ENCODE measurements at places on chromosomes 3 and 15.

GRCh38 chr3:13045904-13046568 is 27.2 kb downstream of the IQSEC1 start:
- peak; percentile 87 for DNase-seq

- DNase-seq = no peak
Observed at GRCh38 chr15:73982222-73982962, 9.7 kb downstream of the STOML1 start.

- DNase-seq = no peak
Observed at GRCh38 chr3:25648925-25649830, 15.5 kb downstream of the TOP2B start.

DNA sequence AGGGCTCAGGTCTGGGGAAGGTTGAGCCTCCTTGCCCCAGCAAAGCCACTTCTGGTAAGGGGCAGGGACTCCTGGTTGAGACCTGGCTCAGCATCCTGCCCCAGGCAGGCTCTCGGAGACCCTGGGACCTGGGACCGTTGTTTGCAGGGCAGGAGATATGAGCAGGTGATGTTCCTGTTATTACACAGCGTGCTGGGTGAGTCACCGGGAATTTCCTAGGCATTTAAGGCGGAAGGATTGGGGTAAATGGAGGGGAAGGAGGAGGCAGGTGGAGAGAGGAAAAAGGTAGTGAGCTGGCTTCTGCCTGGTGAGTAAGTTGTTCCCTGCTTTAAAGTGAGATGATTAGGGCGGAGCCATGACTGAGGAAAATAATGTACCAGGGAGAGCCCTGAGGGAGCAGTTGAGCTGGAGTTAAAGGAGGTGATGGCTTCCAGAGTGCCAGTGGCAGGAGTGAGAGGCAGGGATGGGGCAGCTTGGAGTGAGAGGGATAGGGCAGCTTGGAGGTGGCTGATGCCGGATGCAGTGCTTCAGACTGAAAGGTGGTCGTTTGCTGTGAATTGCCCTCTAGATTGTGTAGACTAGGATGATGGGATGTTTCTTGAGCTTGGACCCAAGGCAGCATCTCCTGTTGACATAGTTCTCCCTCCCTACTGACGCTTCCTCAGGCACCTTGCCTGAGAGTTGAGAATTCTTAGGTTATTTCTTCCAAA is 79.4 kb downstream of the AAGAB start:
- peak; percentile 56 for DNase-seq

DNA sequence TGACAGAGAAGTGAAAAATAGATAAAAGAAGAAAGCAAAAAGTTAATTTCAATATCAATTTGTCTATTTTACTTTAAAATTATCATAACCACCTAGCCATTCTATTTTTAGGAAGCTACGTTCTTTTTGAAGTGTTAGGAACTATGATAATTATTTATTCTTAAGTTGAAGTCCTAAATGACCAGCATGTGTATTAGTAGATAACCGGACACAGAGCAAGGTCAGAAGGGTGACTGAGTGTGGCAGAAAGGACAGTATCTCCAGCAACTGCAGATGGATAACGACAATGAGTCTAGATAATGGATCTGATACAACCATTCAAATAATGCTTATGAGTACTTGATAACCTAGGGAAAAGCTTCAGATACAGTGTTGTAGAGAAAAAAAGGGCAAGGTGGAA is 198.0 kb downstream of the PDE8A start:
- no peak for DNase-seq

GRCh38 chr15:76904461-76905012 is 603 bp downstream of the SCAPER start:
- DNase-seq = peak; percentile 37

- DNase-seq = no peak
Observed at GRCh38 chr3:182018361-182018760, 306.6 kb downstream of the SOX2 start.

DNA sequence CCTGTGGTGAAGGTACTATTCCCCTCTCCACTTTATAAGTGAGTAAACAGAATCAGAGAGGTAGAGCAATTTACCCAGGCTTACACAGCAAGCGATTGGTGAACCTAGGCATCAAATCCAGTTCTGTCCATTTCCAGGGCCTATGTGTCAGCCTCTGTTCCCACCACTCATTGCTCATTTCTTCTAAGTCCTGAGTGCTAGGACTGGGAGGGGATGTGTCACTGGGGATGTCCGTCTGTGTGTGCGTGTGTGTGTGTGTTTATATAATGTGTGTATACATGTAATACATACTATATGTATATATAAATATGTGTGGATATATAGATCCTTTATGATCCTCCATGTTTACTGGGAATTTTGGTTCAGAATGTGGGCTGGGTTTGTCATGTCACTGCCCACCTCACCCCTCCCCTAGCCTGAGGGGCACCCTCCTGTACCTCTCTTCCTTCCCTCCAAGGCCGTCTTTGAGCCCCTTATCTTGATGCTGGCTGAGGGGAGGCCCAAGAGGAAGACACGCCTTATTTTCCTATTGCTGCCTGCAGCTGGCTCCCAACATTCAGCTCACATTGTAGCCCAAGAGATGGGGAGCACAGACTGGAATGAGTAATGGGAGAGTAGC is 2.1 kb downstream of the TMEM43 start:
- no peak for DNase-seq

DNA sequence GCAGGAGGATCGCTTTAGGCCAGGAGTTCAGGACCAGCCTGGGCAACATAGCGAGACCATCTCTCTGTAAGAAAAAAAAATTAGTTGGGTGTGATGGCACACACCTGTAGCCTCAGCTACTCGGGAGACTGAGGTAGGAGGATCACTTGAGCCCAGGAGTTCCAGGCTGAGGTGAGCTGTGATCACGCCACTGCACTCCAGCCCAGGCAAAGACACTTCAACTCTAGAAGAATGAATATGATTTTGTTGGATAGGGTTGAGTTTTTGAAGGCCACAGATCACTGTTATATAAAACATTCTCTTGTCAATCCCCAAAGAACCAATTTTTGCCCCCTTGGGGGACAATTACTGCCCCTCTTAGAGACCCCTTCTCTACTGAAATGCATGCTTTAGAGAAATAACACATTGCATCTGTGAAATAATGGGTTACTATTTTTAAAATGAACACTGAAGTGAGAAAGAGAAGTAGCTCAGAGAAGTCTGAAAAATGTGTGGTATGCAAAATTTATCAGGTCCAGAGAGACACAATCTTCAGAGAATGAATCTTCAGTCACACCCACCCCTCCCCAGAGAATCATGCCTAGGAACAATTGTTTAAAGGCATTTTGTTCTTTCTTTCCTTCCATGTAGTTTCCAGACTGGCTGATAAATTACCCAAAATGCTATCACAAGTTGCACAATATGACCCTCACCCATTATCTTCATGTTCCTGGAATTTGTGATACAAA is 42.7 kb downstream of the METTL6 start:
- DNase-seq = peak; percentile 57

Measured in GM13976 (cell line).